Hematopoietic multipotent progenitor cell treated with erythropoietin and hydrocortisone succinate and interleukin-3 and kit ligand, for 17 days (in vitro differentiated cells): ENCODE measurements at places on chromosomes 7 and 10.
A peak's percentile ranks its signal among the peaks of the same experiment; 100 is the strongest.

GRCh38 chr7:1787241-1787640 is 117.2 kb downstream of the ELFN1 start:
- DNase-seq, result no peak

GRCh38 chr10:73888514-73888913 is 14.2 kb upstream of the CAMK2G start:
- DNase-seq, result no peak

DNA sequence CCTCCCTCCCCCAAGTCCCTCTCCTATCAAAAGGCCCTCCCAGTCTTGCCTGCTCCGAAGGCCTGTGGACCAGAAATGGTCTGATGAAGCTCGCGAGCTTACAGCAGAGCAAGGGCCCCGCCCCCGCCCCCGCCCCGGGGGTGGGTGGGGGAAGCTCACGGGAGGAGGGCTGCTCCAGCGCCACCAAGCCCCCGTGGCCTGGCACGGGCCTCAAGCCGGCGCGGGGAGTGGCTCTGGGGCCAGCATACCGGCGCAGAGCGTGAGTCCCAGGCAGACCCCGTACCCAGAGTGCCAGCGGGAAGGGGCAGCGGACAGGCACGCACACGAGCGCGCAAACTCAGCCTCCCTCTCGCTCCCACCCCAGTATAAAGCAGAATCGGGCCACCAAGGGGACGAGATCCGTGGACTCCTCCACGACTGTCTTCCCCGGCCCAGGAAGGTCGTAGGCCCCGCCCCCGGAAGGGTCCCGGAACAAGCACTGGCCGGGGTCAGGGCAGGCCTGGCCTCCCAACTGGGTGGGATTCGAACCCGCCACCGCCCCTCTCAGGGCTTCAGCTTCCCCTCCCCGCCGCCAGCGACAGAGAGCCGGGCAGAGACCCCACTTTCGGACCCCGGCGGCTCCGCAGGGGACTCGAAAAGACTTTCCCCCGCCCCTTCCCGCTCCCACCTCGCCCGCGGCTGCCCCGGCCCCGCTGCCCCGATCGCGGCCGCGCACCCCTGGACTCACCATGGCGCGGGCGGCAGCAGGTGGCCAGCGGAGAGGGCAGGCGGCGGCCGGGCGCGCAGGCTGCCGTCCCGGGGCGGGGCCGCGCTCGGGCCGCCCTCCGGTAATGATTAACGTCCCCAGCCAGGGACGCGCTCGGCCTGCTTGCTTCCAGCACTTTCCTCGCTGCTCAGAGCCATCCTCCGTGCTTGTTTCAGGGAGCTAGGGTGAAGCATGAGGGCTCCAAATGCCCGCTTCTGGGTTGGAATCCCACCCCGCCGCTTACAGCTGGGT is at the start of gene PCBD1:
Gene PCBD1, minus strand, starts transcription at position 762 of the 997 bp plus-strand sequence. Its CDS starts 32 bp downstream, at position 730.
- no peak for DNase-seq

GRCh38 chr7:50835156-50835555 is 52.5 kb upstream of the GRB10 start:
- no peak for DNase-seq

DNA sequence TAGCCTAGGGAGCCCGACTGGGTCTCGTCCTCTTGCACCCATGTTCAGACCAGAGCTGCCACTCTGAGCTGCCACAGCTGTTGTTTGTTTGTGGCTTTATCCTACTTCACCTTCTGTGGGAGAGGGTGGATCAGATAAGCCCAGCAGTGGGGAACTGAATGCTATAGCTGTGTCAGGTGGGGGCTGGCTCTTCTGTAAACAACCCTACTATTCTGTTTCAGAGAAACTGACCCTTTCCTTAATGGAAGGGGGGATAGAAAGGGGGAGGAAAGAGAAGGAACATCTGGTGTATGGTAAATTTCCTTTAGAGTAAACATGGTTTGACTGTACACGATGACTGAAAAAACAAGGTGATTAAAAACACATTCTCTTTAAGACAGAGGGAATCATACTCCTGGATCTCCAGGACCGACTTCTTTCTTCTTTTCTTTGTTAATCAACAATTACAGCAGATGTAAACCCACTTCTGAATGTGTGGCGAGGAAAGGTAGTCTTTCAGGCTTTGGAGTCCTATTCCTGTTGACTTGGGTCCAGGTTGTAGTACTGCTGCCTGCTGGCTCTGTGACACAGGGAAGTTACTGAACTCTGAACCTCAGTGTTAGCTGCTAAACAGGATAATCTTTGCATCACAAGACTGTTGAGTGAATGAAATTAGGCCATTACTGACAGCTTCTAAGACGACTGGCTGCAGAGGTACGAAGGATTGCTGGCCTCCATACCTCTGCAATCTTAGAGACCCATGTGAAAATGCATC is 6.0 kb downstream of the PRXL2A start:
- DNase-seq, result no peak

DNA sequence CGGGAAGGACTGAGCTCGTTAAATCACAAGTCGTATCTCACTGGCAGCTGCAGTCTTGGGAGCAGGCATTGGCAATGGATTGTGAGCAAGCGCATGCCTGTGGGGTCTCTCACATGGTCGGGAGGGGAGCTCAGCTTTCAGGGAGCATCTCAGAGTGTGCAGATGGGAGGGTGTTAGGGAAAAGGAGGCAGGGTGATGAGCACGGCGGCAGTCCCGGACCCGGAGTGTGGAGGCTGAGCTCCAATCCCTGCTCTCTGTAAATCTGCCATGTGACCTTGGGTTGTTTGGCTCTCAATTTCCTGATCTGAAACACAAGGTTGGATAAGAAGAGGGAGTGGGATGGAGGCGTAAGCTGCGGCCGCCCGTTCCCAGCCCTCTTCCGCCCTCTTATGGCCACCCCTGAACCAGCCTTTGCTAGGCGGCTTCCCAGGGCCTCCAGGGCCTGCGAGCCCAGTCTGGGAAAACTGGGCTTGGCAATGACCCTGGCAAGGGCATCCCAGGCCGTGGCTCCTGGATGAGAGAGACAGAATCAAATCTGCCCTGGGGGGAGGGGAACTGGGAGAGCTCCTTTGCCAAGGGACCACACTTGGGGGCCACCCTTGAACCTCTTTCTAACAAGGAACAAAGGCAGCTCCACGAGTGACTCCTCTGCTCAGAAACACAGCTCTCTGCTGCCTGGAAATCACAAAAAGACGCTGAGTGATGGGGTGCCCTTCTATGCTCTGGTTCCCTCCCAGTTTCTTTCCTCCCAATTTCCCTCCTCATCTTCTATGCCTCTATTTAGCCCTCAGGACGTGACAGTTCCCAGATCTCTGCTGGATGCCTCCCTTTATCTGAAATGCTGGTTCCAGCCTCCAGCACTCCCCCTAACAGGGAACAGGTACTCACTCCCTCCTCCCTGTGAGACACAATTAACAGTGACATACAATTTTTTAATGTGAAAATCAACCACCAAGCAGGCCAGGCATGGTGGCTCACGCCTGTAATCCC is 41.7 kb upstream of the LOXL4 start:
- DNase-seq, result peak; percentile 45
